ENCODE measurements at places on chromosomes 3 and 15.

DNA sequence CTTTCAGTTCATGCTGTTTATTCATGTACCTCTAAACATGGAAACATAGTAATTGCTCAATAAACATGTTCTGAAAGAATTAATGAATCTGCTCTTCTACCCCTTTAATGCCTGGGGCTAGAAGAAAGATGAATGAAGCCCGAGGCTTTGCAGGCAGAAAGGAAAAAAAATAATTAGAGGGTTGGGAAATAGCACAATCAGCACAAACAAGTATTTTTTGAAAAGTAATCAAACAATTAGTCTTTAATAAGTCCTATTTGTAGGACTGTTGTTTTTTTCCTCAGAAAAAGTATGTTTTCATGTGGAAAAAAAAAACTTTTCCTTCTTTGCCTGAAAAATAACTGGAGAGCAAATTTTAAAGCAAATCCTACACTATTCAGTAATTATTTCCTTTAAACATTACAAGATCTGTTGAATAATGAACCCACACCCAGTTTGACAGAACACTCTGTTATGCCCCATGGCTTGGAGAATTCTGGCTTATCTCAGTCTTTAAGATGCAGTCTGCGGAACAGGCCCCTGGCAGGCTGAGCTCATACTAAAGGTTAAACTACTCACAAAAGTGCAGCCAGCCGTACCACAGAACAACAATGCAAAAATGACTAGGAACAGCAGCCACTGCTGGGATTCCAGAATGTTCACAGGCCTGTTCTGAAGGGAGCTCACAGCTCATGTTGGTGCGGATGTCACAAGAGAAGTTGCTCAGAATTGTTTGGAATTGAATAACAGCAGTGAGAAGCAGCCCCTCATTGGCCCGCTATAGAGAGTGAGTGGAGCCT is 79.2 kb downstream of the ABI3BP start:
- peak; percentile 81 for DNase-seq

- no peak for DNase-seq
Measured at GRCh38 chr3:154759966-154760365, 320.2 kb upstream of the MME start.

- DNase-seq, result no peak
Measured at GRCh38 chr15:46946953-46947352, 770.4 kb upstream of the SEMA6D start.

DNA sequence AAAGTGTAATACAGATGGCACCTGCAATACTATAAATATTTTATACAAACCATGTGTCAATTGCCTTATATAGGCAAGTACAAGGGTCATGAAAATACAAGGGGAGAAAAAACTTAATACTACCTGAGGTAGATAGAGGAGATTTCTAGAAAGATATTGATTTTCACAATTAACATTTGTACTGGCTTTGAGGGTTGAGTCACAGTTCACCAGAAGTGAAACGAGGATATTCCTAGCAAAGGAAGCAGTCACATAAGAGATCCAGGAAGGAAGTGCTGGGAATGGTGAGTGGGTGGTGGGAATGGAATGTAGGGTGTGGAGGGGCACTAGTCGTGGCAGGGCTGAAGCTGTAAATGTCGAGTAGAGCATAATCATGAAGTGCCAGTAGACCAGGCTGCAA is 108.7 kb downstream of the P2RY1 start:
- peak; percentile 10 for DNase-seq

DNA sequence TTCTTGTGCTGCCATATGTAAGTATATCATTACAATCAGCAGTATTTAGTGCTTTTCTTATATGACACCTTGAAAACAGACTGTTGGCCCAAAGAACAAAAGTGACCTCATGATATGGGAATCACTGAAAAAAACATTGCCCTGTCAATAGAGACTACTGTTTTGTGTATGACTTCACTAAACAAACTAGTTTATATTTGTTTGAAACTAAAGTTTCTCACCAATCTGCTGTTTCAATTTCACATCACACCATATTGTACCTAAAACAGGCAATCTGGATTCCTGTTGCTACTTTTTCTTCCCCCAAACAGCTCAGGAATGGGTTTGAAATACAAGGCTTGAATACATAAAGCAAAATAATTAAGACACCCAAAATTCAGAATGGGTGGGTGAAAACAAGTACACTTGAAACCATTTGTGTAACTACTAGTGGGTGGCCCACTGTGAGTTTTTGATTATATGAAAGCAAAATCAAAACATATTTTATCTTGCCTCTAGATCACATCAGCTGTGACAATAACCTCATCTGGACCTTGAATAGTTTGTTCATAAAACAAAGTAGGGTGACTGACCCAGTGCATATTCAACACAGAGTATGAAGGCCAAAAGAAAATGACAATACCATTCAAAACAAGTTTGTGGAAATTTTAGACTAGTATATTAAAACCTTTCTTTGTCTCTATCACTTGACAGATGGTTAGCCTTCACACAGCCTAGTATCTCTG is 5.9 kb downstream of the ZBTB20 start:
- DNase-seq, result no peak

DNA sequence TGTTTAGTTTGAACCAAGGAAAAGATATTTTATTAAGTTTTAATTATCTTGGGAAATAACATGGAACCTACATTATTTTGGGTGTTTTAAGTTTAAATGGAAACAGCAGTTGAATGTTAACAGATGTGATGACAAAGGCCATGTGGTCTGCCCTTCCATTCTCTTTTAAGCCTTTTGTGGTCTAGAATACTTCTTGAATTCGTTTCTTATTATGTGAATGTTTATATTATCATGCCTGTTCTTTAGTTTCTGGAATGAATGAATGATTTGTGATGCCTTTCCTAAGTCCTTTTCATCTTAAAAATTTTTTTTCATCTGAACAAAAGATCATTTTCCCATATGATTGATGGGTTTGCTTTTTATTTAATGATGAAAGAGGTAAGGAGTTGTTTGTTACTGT is 44.6 kb downstream of the SNRK start:
- DNase-seq, result no peak

DNA sequence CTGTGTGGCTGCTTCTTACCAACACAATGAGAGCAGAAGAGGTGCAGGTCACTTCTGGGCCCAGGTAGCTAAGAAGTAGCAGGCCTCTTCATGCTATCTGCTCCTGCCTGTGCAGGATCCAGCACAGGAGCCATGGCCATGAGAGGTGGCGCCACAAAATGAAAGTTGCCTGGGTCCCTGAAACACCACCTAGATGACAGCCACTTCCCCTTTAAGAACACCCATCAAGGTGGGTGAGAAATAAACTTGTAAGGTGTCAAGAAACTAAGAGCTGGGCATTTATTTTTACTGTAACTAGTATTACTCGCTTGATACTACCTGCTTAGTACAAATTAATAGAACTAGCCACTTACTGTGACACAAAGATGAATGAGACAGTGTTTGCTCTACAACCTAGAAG is 484.6 kb upstream of the TBL1XR1 start:
- no peak for DNase-seq

DNA sequence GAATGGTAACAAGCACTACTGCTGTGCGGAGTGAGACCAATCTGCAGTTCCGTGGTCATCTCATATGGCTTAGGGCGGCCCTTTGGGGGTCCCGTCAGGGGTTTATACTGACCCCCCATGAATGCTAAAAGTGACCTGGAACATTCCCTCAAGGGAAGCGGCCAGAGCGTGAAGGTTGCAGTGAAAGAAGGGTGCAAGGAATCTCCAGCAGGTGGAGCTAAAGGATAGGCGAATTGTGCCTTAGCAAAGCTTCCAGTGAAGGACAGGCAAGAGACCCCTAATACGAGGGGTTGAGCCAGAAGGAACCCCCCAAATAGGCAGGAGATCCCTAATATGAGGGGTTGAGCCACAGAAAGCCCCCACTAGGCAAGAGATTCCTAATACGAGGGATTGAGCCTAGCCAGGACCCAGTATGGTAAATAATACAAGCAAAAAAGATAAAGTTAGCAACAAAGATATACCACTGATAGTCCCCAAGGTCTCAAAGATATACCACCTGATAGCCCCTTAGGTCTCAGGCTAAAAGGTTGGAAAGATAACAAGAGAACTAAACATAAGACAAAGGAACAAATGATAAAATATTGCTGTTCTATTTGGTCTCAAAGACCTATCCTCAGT is 32.8 kb downstream of the ZNF589 start:
- peak; percentile 75 for DNase-seq

GRCh38 chr3:195226900-195227447 is 44.0 kb downstream of the XXYLT1 start:
- peak; percentile 31 for DNase-seq

- DNase-seq, result peak; percentile 87
Measured at GRCh38 chr3:87082796-87083440, 92.0 kb upstream of the VGLL3 start.

GRCh38 chr15:97490429-97490828 is 470.1 kb upstream of the ARRDC4 start:
- DNase-seq, result no peak

GRCh38 chr3:117671722-117672318 is 962.2 kb downstream of the TUSC7 start:
- no peak for DNase-seq

GRCh38 chr3:50347187-50347813 is 1.8 kb upstream of the ZMYND10 start:
- DNase-seq, result peak; percentile 80

GRCh38 chr15:59618406-59618805 is 6.8 kb downstream of the GCNT3 start:
- no peak for DNase-seq

DNA sequence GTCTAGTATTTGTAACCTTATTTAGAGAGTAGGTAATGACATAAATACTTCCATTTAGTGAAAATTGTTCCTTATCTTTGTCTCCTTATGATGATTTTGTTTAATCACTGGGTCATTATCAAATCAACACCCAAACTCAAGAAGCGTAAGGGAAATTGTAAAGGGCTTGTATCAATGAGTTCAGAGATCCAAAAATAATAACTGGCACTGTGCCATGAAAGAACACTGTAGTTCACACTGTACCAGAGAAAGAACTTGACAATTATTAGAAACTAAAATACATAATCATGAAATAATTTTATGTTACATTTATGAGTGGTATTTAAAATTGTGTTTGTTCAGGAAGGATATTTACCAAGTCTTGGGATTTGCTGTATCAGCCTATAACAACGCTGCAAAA is 895.4 kb downstream of the FHIT start:
- no peak for DNase-seq

DNA sequence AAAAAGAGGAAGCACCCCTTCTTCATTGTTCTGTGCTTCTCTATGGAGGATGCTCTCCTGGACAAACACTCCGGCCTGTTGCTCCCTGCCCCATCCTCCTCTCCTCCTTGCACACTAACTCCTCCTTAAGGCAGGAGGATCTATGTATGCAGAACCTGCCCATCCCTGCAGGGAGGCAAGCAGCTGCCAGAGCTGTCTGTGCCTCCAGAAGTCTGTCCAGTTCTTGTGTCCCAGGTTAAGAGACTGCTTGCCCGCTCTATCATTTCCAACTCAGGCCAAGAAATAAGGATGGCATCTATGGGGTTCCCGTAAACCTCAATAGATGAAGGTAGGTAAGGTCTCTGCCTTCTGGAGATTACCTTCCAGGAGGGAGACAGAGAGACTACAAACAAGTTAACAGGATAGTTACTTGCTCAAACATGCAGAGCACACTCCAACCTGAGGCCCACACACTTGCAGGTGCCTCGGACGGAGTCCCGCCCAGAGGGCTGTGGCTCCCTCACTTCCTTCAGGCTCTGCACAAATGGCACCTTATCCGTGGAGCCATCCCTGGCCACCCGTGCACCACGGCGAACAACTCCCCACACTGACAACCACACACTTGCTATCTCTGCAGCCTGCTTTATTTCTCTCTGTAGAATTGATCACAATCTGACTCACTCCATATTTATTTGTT is 6.9 kb downstream of the XXYLT1 start:
- no peak for DNase-seq

DNA sequence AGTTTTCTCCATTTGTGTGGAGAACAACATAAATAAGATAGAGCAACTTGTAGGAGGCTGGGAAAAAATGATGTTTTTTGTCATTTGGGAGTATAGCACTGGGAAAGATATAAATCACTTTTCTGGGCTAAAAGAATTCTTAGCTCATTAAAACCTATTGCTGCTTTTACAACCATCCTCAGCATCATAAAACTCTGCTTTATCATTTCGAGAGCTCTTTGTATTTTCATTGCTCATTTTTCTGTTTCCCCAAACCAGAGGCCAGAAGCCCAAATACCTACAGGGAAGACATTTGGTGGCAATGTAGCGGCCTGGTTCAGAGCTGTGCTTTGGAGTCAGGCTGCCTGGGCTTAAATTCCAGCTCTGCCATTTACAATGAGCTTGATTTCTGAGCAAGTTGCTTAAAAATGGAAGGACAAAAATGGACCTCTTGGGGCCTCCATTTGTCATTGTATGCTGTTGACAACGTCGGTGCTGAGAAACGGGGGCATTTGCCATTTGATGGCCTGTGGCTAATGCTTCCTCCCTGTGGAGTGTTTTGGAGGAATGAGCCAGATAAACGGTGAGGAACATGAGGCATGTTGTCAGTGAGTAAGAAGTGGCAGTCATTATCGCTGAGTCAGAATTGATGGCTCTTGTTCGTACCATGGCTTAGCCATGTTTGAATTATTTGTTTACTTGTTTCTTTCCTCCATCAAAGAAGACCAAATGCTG is 260.0 kb downstream of the EBLN2 start:
- no peak for DNase-seq

GRCh38 chr3:4504340-4505261 is 11.5 kb downstream of the ITPR1 start:
- DNase-seq, result peak; percentile 39

- no peak for DNase-seq
Measured at GRCh38 chr3:42681361-42682038, 3.8 kb upstream of the KLHL40 start.

DNA sequence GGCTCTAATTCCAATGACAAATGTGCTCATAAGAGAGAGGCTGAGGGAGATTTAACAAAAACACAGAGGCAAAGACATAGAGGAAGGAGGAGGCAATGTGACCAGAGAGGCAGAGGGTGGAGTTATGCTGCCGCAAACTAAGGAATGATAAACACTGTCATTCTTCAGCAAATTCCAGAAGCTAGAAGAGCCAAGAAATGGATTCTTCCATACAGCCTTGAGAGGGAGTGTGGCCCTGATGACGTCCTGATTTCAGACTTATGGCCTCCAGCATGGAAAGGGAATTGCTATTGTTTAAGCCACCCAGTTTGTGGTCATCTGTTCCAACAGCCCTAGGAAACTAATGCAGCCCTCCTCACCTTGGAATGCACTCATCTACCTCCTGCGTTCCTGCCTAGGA is 30.5 kb downstream of the CD47 start:
- no peak for DNase-seq

DNA sequence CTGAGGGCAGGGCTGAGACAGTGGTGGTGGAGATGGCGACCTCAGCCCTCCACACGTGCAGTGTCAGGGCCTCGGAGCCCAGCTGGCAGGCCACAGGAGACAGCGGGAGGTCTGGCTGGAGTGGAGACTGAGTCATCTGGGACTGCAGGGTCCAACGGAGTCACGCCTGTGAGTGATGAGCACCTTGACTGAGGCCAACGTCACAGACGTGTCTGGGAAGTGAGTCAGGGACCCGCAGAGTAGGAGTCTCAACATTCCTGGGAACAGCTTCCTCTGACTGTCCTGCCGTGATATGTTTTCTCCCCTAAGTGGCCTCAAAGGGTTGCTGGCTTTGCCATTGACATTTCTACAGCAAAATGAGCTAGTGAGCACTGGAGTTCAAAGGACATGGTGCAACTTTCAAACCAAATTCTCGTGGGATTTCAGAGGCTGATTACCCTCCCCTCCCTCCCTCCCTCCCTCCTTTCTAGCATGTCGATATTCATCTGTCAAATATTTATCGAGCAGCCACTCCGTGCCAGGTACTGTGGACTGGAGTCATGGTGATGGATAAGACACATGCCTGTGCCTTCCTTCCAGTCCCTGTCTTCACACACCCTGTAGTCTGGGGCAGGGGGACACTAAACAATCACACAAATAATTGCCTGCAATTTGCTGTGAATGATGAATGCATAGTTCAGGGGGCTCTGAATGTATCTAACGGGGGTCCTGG is 53.3 kb upstream of the AMOTL2 start:
- DNase-seq, result peak; percentile 100
